ENCODE measurements at places on chromosomes 7 and 10. TPM values are rescaled to one million over a fixed set of nuclear protein-coding genes. Genes with fewer than 3 reads are reported as not detected.

DNA sequence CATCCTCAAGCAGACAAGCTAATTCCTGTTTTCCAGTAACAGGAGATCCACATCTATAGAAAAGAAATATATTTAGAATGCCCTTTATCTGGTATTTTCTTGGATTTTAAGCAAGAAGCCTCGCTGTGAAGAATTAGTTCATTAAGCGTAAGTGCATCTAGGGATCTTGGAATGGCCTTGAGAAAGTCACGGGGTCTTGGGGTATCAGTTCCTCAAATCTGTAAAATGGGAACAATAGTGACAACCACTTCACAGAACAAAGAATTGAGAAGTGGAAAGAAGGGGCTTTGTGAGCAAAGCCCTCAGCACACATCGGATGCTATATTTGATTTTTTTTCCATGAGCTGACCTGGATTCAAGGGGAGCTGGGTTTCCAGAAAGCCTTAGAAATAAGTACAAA is 32.3 kb upstream of the WDFY4 start:
- peaks cover 20% of the 10 kb centered on the region for H3K27me3 ChIP-seq
- H3K4me3 ChIP-seq, result no peak overlapping the region
- H3K36me3 ChIP-seq, result no peaks in the 10 kb centered on the region
- peaks cover 8% of the 10 kb centered on the region for H3K4me1 ChIP-seq

VSTM4 gene
- total RNA-seq, result 0.23 TPM

DNA sequence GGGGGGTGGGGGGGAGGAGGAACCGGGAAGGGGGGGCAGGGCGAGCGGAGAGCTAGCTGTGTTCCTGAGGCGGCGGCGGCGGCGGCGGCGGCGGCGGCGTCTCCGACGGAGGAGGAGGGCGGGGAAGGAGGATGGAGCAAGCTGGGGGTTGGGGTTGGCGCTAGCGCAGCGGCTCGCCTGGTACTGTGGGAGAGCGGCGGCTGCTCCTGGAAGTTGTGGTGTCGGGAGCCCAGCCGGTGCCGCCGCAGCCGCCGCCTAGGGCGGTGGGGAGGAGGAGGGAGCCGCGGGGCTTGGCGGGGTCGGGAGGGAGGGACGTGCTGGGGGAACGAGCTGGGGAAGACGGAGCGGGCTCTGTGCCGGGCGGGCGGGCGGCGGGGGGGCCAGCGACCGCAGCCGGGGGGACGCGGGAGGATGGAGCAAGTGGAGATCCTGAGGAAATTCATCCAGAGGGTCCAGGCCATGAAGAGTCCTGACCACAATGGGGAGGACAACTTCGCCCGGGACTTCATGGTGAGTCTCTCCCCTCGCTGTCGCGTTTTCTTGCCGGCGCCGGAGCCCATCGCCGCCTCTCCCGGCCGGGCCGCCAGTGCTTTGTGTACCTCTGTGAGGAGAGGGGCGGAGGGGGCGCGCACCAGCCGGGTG is at the start of gene PTPN12:
Gene PTPN12, plus strand, starts transcription at position 160 of the 642 bp plus-strand sequence. Its CDS starts 252 bp downstream, at position 412.
- H3K27me3 ChIP-seq, result no peaks in the 10 kb centered on the region
- H3K27ac ChIP-seq, result peak within 1 kb of the TSS; percentile 100
- DNase-seq, result peak; percentile 74
- H3K4me3 ChIP-seq, result peak within 1 kb of the TSS; percentile 97
- H3K36me3 ChIP-seq, result no peaks in the 10 kb centered on the region

DNA sequence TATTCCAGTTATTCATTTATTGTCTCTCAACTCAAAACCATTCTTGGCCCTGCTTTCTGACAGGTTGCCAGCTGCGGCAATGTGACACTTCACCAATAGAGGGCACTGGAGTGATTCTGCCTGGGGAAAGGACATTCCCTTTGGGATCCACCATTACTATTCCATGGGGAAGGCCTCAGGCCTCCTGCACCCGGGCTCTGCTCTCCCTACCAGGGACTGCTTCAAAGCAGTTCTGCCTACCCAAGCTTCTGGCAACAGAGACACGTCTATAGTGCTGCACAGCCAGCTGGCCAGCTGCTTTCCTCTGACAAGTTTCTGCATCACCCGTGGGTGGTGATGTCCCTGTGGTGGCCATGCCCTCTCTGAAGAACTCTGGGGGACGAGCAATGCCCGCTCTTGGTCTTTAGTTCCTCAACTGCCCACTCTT is 163.8 kb downstream of the ELMO1 start:
- H3K36me3 ChIP-seq, result no peaks in the 10 kb centered on the region
- no peaks in the 10 kb centered on the region for H3K4me1 ChIP-seq
- H3K27me3 ChIP-seq, result no peaks in the 10 kb centered on the region
- H3K27ac ChIP-seq, result no peak overlapping the region
- DNase-seq, result peak; percentile 78

DNA sequence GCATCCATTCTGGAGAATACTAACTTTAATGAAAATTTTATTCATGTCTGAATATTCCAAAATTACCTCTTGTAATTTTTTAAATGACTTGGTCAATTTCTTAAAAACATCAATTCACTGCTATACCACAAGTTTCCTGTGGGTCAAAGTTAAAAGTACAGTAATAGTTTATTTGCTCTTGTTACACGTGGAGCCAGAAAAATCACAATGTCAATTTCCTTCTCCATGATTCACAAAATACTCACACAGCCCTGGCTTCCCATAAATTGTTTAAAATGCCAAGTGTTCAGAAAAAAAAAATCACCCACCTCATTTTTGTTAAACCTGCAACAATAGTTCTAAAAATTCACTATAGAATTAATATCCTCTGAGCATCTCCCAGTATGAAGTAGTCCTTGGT is 139.5 kb upstream of the GRM3 start:
- no peak for DNase-seq
- H3K36me3 ChIP-seq, result no peaks in the 10 kb centered on the region
- H3K27ac ChIP-seq, result no peak overlapping the region
- H3K27me3 ChIP-seq, result no peaks in the 10 kb centered on the region
- no peak overlapping the region for H3K4me3 ChIP-seq

ZNF425 gene
- 5.0 TPM for total RNA-seq

GRCh38 chr10:4217653-4218052 is 432.6 kb upstream of the KLF6 start:
- H3K4me1 ChIP-seq, result peaks cover 39% of the 10 kb centered on the region
- H3K36me3 ChIP-seq, result no peaks in the 10 kb centered on the region
- no peak for DNase-seq
- H3K27me3 ChIP-seq, result no peaks in the 10 kb centered on the region
- no peak overlapping the region for H3K4me3 ChIP-seq

- H3K4me3 ChIP-seq, result no peak overlapping the region
- no peak overlapping the region for H3K27ac ChIP-seq
These were observed 115.5 kb upstream of the LAMB4 start for GRCh38 chr7:108245523-108246226.

DNA sequence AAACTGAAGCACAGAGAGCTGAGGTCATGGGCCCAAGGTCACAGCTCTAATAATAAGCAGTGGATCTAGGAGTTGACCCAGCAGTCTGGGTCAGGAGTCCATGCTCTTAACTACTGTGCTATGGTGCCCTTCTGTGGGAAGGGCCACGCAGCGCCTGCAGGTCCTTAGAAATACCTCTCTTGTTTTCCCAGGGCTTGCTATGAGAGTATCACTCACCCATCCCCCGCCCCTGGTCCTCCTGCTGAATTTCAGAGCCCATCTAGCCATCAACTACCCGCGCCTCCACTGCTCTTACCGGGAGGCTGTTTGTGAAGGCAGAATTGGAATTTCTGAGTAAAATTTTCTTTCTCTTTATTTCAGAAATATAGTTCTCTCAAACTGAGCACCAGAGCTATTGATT is 27.3 kb upstream of the CRHR2 start:
- H3K27ac ChIP-seq, result no peak overlapping the region
- peak; percentile 86 for DNase-seq
- H3K36me3 ChIP-seq, result no peaks in the 10 kb centered on the region
- no peak overlapping the region for H3K4me3 ChIP-seq

DNA sequence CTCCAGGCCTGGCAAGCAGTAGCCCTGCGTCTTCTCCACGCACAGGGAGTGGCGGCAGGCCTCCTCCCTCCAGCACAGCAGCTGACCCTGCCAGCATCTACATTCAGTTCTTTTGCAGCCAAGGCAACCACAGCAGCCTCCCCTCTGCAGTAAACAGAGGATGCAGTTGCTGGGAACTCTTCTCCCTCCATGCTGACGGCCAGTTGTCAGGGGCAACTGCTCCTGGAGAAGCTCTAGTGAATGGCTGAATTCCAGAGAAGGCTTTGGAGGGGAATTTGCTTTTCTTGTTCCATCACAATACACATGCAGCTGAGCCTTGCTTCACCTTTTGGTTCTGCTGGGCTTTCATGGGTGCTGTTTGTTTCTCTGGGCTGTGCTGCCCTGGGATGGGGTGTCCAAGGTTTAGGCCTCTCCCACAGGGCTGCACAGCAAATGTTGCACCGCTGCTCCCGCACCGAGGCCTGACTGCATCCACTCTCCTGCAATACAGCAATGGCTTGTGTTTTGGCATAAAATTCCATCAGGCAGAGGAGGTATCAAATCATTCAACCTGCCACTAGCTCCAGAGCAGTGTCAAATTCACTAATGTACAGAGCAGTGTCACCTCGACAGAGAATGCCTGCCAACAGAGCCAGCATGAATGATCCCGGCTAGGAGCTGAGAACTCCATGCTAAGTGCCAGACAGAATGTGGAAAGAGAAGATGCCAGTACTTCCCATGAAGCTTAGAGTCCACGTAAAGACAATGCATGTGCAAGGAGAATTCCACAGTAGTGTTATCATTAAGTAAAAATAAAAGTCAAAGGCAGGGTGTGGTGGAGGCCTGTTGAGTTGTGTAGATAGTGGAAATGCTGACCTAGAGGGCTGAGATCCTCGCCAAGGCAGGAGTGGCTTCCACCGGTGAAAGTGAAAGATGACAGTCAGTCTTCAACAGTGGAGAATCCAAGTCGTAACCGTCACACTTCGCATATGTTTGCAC is 399.6 kb downstream of the DPP6 start:
- H3K27me3 ChIP-seq, result no peaks in the 10 kb centered on the region
- H3K27ac ChIP-seq, result no peak overlapping the region

DNA sequence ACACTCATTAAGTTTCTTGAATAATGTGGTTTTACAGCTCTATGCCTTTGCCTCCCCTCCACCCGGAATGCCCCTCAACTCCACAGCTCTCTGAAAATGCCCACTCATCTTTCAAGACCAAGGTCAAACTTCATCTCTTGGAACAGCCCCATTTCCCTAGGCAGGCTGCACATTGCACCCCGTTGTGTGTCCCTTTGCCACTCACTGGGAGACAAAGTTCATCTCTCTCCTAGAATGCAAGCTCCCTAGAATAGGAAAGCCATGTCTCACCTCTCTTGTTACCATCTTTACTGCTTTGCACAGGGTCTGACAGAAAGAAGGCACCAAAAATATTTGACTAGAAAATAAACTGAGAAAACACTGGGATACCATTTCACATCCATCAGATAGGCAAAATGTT is 33.3 kb downstream of the UBE2H start:
- H3K4me1 ChIP-seq, result peaks cover 14% of the 10 kb centered on the region
- no peaks in the 10 kb centered on the region for H3K36me3 ChIP-seq
- H3K27ac ChIP-seq, result no peak overlapping the region
- H3K27me3 ChIP-seq, result no peaks in the 10 kb centered on the region

- no peak overlapping the region for H3K27ac ChIP-seq
- H3K4me3 ChIP-seq, result no peak overlapping the region
- H3K4me1 ChIP-seq, result no peaks in the 10 kb centered on the region
- no peaks in the 10 kb centered on the region for H3K27me3 ChIP-seq
These were observed 46.3 kb downstream of the GOLGA7B start for GRCh38 chr10:97895915-97896314.

GRCh38 chr7:81641873-81642272 is 128.0 kb downstream of the HGF start:
- H3K4me3 ChIP-seq, result no peak overlapping the region
- H3K36me3 ChIP-seq, result no peaks in the 10 kb centered on the region
- no peaks in the 10 kb centered on the region for H3K4me1 ChIP-seq
- no peak overlapping the region for H3K27ac ChIP-seq
- no peaks in the 10 kb centered on the region for H3K27me3 ChIP-seq

- DNase-seq, result no peak
- H3K4me3 ChIP-seq, result no peak overlapping the region
- H3K27ac ChIP-seq, result no peak overlapping the region
- H3K4me1 ChIP-seq, result no peaks in the 10 kb centered on the region
- H3K36me3 ChIP-seq, result no peaks in the 10 kb centered on the region
These were observed 41.7 kb upstream of the UBE3C start for GRCh38 chr7:157097056-157097329.

GRCh38 chr10:42645103-42645502 is 6.7 kb upstream of the ZNF33B start:
- DNase-seq, result no peak
- H3K27ac ChIP-seq, result no peak overlapping the region
- H3K4me1 ChIP-seq, result no peaks in the 10 kb centered on the region
- no peaks in the 10 kb centered on the region for H3K27me3 ChIP-seq

GRCh38 chr7:97272237-97272975 is 154.9 kb downstream of the SDHAF3 start:
- H3K36me3 ChIP-seq, result no peaks in the 10 kb centered on the region
- no peak for DNase-seq
- peaks cover 26% of the 10 kb centered on the region for H3K4me1 ChIP-seq
- H3K4me3 ChIP-seq, result no peak overlapping the region
- H3K27me3 ChIP-seq, result no peaks in the 10 kb centered on the region
- no peak overlapping the region for H3K27ac ChIP-seq

DNA sequence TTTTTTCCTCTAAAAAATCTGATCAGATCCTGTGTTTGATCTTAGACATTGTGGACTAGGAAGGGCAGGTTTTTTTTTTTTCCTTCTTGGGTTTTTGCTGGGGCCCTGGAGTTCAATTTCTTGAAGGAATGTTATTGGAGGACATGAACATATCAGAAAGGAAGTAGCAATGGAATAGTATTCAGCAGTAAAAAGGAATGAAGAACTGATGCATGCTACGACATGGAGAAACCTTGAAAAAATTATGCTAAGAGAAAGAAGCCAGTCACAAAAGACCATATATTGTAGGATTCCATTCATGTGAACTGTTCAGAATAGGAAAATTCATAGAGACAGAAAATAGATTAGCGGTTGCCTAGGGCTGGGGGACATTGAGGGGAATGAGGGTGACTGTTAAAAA is 34.0 kb downstream of the FGF8 start:
- H3K27ac ChIP-seq, result no peak overlapping the region
- H3K4me1 ChIP-seq, result no peaks in the 10 kb centered on the region
- DNase-seq, result no peak
- H3K27me3 ChIP-seq, result no peaks in the 10 kb centered on the region

ACSM6 gene
- total RNA-seq, result not detected

UNCX gene
- total RNA-seq, result not detected

DNA sequence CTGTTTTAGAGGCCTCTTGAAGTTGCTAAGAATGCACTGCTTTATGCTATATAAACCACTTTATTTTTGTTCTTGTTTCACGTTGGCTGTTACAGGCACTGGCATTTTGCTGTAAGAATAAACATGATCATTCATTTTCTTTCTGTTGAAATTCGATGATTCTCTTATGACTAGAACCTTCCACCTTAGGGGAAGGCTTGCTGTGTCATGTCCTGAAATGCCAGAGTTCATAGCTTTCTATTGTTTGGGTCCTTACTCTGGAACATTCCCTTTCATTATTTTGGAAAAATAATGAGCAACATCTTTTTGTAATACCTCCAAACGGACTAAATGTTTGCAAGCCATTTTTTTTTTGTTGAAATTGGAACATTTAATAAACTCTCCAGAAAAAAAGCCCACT is 495.1 kb upstream of the POT1 start:
- H3K36me3 ChIP-seq, result no peaks in the 10 kb centered on the region
- DNase-seq, result no peak
- no peak overlapping the region for H3K27ac ChIP-seq
- no peak overlapping the region for H3K4me3 ChIP-seq
- H3K4me1 ChIP-seq, result no peaks in the 10 kb centered on the region
- no peaks in the 10 kb centered on the region for H3K27me3 ChIP-seq

IFIT3 gene
- 0.43 TPM for total RNA-seq

- no peaks in the 10 kb centered on the region for H3K36me3 ChIP-seq
- DNase-seq, result no peak
- H3K4me1 ChIP-seq, result peaks cover 37% of the 10 kb centered on the region
- no peak overlapping the region for H3K4me3 ChIP-seq
- H3K27me3 ChIP-seq, result no peaks in the 10 kb centered on the region
These were observed 997.0 kb upstream of the POT1 start for GRCh38 chr7:125926621-125927020.

ATP5MK gene
- 227 TPM for total RNA-seq

Data from GM23338 (cell line).